ENCODE measurements at places on chromosomes 16 and 17.
A peak's percentile ranks its signal among the peaks of the same experiment; 100 is the strongest.

GRCh38 chr17:2950846-2951245, 112.6 kb downstream of the OR1D5 start:
- no peak for DNase-seq

DNA sequence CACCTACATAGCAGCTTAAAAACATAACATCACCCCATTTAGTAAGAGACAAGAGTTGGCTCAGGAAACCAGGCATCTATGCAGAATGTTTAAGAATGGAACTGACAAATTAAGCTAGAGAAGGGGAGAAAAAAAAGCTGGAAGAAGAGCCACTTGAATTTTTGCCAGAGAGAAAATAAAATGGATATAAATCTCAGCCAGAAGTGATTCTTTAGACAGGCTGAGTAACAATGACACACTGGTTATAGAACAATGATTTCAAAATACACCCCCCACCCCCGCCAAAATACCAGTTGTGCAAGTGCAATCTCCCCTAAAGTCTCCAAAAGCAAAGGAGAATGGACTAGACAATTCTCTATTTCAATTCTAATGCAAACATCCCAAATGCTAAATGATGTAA, 22.4 kb downstream of the LSM12 start:
- no peak for DNase-seq

DNA sequence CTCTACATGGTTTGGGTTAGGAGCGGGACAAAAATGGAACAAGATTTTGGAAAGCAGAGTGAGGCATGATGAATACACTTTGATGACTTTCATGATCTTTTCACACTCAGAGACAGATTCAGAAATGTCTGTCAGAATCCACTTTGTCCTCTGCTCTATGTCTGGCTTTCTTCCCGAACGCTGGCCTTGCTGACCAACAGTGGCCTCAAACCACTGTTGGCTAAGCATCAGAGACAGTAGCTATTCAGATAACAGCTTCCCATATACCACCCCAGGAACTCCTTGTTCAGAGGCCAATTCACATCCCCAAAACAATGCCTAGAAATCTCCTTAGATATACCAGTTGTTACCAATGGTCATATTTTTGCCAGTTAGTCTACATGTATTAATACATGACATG, 40.9 kb downstream of the FBXL20 start:
- DNase-seq: no peak

- DNase-seq: no peak
Measured at GRCh38 chr17:2034157-2034556, 4.2 kb downstream of the DPH1 start.

- no peak for DNase-seq
Measured at GRCh38 chr16:56980792-56981724, 8.3 kb upstream of the NLRC5 start.

GRCh38 chr17:73348018-73348828, 36.4 kb upstream of the CDC42EP4 start:
- no peak for DNase-seq

- DNase-seq: no peak
Measured at GRCh38 chr16:80285104-80285503, 255.7 kb upstream of the DYNLRB2 start.

DNA sequence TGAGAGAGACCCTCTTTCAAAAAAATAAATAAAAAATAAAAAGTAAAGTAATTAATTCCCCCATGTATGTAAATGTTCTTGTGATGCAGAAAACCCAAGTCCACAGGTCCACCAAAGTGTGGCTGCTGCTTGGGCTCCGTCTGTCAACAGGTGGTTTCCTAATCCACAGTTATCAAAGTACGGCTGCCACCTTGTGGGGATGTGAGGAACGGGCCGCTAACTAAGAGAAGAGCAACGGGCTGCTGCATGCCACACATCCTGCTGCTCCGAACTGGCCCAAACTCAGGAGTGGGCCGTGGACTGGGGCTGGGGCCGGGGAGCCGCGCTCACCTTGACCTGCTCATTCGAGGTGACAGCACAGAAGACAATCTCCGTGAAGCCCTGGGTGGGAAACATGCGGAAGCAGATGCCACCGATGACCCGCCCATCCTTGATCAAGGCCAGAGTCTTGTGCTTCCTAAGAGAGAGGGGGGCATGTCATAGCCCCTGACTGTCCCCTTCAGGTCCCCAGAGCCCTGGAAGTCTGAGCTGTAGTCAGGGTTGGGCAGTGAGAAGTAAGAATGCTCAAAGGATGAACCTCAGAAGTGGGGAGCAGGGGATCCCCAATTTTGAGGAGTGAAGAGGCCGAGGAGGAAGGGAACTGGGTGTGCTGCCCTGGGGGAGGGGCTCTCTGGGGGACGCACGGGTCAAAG, 4.3 kb downstream of the KAT2A start:
- DNase-seq: peak; percentile 64

GRCh38 chr17:47630614-47631013, 19.1 kb upstream of the KPNB1 start:
- no peak for DNase-seq

- no peak for DNase-seq
Measured at GRCh38 chr17:9187828-9188227, 166.5 kb downstream of the NTN1 start.

GRCh38 chr17:32143527-32143870, 1.2 kb downstream of the RHOT1 start:
- DNase-seq: no peak

DNA sequence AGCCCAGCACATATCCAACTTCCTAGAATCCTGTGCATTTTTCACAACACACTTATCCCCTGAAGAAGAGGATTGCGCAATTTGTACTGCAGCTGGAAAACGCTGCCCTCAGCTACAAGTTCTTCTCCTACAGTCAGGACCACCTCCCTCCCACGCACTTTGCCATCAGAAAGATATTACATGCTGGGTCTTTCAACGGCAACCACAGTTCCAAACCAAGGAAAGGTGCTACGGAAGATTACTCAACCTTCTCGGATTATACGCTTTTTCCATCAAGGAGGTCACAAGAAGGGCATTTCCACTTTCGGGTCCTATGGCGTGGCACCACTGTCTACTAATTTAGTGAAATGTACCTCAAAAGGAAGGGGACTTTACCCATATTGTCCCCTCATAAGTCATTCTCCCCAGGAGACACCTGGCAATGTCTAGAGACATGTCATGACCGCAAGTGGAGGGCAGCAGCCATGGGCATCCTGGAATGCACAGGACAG, 35.2 kb downstream of the USP7 start:
- no peak for DNase-seq

- DNase-seq: no peak
Measured at GRCh38 chr17:850851-851763, 69.0 kb downstream of the MRM3 start.

- no peak for DNase-seq
Measured at GRCh38 chr17:6067060-6067459, 3.1 kb upstream of the WSCD1 start.

DNA sequence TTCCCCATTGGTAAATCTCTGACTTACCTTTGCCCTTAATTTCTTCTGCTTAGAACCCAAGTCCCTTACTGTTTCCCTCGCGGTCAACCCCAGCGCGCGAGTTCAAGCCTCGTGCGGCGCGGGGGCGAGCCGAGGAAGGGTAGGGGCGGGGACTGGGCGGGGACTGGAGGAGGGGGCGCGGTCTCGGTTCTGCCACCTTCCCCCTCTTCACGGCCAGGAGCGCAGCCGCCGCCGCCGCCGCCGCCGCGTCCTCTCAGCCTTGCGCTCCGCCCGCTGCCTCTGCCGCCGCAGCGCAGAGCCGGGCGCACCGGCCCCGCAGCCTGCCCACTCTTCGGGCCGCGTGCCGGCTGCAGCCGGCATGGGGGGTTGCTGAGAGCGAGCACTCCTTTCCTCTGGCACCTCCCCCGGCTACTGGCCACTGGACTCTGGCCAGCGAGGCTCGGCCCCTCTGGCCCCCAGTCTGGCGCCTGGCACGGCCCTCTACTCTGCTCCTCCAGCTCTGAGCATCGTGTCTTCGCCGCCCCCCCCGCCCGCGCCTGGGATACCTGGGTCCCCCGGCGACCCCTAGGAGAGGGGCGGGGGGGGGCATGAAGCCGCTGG, at the start of gene RAPGEFL1:
Gene RAPGEFL1 (plus strand): TSS at position 196 of the 600 bp plus-strand sequence. CDS start 392 bp downstream, at position 588.
- peak; percentile 85 for DNase-seq

GRCh38 chr17:55433629-55434422, 12.2 kb upstream of the MMD start:
- no peak for DNase-seq
